ENCODE measurements at places on chromosomes 2 and 18.

GRCh38 chr2:219631406-219631891, 4.0 kb downstream of the SLC4A3 start:
- DNase-seq = no peak

DNA sequence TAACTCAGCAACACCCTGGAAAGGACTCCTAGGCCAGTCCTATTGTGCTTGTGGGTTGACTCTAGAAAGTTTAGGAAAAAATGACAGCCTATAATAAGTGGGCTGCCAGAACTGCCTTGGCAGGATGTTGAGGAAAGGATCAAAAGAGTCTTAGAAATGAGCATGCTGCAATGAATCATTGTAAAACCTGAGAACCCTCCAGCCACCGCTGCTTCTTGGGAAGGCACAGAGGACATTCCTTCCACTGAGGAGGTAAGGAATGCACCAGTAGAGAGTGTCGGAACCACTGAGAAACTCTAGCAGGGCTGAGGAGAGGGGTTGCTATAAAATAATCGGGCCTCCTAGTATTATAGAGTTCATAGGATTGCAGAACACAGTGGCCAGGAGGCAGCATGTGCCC, 146.7 kb upstream of the SMIM21 start:
- DNase-seq = no peak

DNA sequence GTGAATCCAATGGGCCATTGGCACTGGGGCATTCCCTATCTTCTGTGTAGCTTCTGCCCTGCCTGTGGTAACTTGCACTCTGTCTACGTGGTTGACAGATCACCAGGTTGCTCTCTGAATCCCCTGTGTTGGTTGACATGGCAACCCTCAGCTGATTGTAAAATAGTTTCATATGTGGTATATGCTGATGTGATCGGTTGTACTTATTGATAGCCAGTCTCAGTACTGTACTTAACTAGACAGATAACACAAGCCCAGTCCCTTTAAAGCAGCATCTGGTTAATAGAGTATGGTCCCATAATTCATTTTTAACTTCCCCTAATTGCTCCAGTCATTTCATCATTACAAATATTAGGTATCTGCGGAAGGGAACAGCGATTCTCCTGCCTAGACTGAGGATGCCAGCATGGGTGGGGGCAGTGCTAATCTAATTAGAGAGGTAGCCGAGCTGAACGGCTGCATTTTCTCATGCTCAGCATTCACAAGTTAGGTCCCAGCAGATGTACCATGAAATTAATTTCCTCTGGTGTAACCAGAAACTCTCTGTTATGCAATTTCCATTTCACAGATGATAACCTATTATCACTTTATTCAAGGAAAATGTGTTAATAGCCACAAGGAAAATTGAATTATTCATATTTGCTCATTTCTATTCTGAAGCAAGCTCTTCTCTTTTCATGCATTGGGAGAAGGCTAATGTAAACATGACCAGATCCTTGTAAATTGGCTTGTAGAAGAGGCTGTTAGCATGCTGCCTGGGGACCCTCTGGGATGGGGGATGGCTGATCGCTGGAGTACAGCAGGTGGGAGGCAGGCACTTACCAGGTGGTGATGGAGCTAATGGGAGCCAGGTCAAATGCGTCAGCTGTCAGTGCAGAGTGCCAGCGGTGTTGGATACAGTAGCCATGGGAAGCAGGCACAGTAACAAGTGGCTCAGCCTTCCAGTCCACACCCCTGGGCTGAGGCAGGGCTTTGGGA, 608.3 kb downstream of the GALR1 start:
- no peak for DNase-seq

DNA sequence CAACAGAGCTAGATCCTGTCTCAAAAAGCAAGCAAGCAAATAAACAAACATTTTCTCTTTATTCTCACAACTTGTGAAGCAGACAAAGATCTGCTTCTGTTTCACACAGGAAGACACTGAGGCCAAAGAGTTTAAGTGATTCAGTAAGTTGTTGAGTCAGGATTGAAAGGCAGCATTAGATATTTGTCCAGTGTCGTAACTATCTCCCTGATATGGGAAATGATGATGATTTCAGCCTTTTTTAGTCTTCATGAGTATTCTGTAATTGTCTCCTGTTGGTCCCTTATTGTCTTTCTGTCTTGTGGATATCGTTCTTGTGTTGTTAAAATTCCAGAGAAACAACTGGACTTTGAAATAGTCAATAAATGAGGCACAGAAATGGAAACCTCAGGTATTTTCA, 59.6 kb downstream of the GATA6 start:
- DNase-seq = no peak

DNA sequence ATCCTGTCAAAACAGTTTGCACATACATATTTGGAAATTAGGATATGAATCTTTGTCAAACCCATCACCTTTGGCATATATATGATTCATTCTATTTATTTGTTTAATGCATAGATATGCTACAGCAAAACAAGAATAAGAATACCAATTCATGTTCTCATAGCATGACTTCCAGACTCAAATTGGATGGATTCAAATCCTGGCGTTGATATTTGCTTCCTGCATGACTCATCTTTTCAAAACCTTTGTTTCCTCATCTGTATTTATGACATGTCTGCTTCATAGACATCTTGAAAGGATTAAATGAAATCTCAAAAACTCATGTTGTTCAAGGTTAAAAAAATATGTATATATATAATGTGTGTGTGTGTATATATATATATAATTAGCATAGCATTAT, 261.3 kb downstream of the MBD5 start:
- no peak for DNase-seq

DNA sequence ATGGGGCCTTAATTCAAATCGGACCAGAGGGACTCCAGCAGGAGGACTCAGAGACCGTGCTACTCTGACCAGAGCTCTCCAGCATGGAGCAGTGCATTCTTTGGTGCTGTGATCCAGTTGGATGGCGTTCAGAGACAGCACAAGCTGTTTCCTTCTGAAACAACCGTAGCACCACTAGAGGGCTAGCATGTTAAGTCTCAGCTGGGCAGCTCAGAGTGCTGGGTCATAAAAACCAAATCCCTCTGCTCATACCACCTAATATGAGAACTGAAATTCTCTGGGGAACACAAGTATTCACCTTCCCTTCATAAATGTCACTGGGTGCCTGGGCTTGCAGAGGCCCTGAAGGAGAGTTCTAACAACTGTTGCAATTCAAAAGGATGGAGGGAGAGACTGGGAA, 97.7 kb upstream of the TFCP2L1 start:
- no peak for DNase-seq

DNA sequence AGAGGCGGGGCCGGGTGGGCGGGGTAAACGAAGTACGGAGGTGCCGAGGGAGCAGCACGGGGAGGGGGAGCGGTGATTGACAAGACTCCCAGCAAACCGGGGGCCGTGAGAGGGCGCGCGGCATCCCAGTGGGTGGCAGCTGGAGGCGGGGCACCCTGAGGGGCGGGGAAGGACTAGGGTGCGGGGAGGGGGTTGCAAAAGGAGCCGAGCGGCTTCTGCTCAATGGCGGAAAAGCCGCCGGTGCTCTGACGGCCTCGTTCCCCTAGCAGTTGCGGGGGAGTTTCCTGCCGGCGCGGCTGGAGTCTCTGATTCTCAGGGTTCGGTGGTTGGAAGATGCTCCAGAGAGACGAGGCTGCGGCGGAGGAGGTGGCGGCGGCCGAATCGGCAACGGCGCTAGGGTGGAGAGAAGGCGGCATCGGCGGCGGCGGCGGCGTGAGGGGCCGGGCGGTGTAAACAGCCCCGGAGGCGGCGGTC, at the start of gene PPM1B:
TSS of gene PPM1B (plus strand) at position 195 of the 474 bp plus-strand sequence. CDS start 32,325 bp downstream, outside the sequence.
- no peak for DNase-seq

- DNase-seq = no peak
Measured at GRCh38 chr2:102122115-102122514, 20.4 kb upstream of the IL1R1 start.

DNA sequence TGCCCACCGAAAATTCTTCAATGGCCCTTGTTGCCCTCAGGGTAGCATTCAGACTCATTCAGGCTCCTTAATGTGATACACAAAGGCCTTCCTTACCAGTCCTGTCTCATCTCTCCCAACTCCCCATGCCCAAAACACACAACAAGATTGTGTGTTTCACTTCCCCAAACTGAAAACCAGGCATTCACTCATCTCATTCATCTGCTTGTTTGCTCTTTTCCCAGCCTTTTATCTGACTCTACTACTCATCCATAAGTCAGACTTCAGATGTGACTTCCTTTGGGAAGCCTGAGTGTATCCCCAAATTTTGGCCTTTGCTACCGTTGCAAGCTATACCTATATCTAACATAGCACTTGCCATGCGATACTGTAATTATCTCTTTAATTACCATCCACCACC, 9.7 kb upstream of the SLC39A10 start:
- DNase-seq = no peak

DNA sequence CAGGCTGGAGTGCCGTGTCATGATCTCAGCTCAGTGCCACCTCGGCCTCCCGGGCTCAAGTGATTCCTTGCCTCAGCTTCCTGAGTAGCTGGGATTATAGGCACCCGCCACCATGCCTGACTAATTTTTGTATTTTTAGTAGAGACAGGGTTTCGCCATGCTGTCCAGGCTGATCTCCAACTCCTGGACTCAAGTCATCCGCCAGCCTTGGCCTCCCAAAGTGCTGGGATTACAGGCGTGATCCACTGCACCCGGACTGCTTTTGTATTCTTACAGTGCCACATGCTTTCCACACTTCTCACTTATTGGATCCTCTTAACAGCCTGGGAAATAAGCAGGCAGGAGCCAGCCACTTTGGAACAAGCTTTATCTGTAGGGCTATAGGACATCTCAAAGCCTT, 25.3 kb upstream of the BCL2L11 start:
- no peak for DNase-seq

- DNase-seq = no peak
Measured at GRCh38 chr2:176080540-176081375, 3.0 kb downstream of the EVX2 start.

- no peak for DNase-seq
Measured at GRCh38 chr18:35084494-35085449, 43.6 kb downstream of the MAPRE2 start.

DNA sequence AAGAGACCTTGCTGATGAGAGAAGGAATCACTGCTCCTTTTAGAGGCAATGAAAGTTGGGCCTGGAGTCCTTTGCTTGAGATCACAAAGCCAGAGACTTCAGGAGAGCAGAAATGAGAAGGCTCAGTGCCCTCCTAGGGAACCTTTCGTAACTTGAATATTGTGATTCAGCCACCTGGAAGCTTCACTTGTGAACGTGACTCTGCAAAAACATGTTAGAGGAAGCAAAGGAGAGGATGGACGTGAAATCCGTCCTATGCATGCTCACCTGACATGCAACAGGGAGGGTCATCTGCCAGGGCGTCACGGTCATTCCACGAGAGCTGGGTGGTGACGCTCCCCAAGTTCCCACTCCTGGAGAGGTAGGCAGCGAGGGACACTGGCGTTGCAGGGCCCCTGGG, 243.6 kb downstream of the AGAP1 start:
- DNase-seq = no peak

DNA sequence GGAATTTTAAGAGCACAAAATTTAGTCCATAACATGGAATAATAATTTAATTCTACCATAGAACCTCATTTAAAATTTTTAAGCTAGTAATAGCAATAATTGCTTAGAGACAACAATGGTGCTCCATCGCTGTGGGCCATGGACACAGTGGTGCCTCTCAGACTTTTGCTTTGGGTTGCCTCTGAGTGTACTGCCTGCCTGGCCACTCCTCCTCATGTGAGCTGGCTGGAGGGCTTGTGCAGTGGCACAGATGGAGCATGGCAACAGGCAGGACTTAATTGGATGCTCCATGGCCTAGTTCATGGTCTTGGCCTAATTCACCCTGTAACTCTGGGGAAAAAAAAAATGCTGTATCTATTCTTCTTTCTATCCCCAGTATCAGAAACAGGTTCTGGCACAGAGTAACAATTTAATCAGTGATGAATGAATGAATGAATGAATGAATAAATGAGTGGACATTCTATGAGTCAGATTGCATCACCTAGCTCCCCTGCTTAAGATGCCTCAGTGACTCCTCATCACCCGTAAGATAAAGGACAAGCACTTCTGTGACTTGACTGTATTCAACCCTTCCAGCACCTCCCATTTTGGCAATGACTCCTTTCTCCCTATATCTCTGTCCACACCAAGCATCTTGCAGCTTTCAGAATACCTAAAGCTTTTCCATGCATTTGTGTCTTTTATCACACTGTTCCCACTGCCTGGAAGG, 211.8 kb upstream of the SLC14A2 start:
- DNase-seq = no peak

DNA sequence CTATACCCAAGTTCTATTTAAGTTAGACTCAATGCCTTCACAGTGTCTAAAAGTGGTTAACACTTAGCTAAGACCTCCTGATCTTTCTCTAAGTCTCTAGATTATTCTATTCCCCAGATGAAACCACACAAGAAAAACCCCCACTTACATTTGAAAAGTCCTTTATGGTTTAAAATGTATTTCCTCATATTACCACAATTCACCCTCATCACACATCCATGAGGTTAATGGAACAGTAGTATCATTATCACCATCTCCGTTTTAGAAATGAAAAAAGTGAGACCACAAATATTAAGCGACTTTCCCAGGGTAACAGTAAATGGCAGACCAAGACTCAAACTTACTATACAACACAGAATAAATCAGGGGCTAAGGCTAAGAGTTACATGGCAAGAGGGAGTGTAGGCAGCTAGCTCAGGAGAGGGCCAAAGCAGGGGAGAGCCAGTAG, 28.6 kb downstream of the EPG5 start:
- DNase-seq = no peak

- no peak for DNase-seq
Measured at GRCh38 chr2:118319271-118319684, 231.0 kb downstream of the INSIG2 start.

DNA sequence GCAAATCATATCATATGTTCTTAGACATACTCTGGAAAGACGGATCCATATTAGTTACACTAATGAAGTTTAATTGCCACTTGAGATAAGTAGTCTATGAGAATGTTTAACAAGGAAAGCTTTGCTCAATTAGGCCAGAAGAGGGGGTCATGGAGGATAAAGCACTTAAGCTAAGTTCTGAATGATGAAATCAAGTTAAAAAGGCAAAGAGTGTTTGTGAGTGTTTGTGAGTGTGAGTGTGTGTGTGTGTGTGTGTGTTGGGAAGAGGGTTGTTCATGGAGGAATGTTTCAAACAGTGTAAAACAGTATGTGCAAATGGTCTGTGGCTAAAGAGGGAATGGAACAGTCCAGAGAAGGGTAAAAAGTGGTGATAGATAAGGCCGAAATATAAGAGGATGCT, 360.9 kb downstream of the ERBB4 start:
- no peak for DNase-seq

DNA sequence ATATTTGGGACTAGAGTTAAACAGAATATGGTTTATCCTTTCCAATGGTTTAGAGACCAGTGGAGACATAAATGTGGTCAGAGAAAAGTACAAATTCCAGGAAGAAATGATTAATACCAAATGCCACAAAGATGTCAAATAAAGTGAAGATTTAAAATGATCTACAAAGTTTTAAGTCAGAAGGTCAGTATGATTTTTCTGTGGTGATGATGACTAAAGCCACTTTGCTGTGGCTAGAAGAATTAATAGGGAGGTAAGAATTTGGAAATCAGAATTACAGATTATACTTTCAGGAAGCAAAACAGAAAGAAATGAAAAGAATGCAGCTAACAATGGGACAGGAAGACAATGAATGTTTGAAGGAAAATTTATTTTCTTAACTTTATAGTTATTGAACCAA, 91.5 kb upstream of the CDH7 start:
- DNase-seq = no peak
